Fibroblast of skin of left biceps (primary cell): ENCODE measurements at places on chromosomes 6 and 20.

GRCh38 chr20:44038681-44039123, 124.0 kb downstream of the TOX2 start:
- DNase-seq = no peak

GRCh38 chr6:42628604-42629003, 64.8 kb downstream of the UBR2 start:
- no peak for DNase-seq

DNA sequence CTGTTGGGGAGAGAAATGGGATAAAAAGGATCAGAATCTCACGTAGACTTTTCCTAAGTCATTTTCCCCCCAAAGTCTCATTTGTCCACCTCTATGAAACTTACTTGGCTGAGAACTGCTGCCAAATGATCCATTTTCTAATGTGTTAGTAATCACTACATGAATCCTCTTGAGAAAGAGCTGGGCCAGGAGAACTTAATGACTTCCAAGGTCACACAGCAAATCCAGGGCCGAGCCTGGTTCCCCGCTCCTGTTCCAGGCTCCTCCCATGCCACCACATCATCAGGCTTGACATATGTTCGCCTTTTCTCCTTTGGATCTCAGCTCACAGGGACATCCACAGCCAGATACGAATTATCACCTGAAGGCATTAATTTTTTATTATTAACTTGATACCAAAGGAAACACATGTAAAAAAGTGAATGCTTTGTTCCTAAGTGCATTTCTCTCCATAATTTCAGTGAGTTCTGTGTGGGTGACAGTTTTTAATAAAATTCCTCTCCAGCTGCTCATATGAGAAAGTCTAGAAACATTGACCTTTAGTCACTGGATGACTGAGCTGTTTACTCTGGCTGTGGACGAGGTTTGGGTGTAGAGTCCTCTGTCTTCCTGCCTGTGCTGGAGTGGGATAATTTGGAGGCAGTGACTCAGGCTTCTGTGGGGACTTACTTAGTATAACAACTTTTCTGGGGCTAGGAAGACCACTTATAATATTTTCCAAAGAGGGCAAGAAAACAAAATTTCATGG, 276.3 kb downstream of the PAX1 start:
- DNase-seq = no peak

GRCh38 chr20:32908334-32909292, 49.9 kb downstream of the EFCAB8 start:
- DNase-seq = no peak

DNA sequence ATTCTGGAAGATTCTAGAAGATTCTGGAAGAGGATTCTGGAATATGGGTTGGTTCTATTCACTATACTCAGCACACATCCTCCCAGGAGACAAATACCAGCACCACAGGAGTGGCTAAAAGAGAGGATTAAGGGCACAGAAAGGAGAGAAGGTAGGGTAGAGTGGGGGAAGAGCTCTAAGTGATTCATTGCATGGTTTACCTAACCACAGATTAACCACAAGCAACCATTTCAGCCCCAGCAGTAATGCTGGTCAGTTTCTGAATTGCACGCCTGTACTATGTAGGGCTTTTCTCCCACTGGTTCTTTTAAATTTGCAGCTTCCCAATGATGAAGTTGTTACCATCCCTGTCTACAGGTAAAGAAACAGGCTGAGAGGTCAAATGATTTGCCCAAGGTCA, 192.7 kb upstream of the PMEPA1 start:
- peak; percentile 44 for DNase-seq

- DNase-seq = no peak
These were observed 24.5 kb upstream of the TCP11 start for GRCh38 chr6:35165630-35166071.

DNA sequence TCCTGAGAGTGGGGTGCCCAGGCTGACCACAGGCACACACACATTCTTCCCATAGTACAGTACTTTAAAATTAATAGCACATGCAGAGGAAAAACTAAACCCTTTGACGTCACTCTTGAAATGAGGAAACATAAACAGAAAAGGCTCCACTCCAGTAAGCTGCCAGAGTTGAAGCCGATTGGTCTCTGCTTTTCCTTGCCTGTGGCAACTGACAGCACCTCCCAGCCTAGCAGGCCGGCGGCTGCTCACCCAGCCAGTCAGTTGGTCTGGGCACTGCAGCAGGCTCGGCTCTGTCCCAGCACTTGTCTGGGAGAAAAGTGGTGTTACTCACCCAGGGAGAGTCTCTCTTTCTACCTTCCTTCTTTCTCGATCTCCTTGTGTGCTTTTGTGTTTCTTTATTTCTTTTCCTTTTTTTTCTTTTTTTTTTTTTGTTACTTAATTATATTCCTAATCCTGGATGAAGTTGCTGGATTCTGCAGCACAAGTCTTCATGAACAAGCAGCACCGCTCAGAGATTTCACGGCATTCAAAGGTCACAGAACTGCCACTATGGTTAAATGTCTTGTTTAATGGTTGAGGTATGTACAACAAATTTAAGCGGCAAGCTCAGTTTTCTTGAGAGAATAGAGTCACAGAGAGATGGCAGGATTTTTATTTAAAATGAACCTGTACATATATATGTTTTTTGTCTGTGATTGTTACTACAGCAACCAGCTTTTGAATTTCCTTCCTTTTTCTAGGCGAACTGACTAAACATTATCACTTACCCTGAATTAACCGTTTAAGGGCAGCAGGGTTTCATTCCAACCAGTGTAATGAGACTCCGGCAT, at the start of gene PDE7B:
Gene PDE7B, plus strand, starts transcription at position 260 of the 830 bp plus-strand sequence.
- peak; percentile 96 for DNase-seq

DNA sequence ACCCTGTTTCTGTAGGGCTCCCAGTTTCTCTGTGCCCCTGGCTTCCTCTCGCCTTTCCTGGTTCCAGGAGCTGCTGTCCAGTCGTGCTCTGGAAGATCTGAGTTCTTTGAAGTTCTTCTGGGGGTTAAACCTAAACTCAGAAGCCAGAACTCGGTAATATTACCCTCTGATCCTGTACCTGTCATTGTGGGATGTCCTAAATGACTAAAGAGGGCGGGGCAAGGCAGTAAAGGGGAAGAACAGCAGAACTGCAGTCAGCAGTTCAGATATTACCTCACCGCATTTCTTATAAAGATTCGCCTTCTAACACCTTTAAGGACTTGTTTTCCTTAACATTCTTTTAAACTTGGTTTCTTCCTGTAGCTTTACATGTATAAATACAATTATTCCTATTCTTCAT, 63.9 kb downstream of the FAM120B start:
- DNase-seq = no peak

DNA sequence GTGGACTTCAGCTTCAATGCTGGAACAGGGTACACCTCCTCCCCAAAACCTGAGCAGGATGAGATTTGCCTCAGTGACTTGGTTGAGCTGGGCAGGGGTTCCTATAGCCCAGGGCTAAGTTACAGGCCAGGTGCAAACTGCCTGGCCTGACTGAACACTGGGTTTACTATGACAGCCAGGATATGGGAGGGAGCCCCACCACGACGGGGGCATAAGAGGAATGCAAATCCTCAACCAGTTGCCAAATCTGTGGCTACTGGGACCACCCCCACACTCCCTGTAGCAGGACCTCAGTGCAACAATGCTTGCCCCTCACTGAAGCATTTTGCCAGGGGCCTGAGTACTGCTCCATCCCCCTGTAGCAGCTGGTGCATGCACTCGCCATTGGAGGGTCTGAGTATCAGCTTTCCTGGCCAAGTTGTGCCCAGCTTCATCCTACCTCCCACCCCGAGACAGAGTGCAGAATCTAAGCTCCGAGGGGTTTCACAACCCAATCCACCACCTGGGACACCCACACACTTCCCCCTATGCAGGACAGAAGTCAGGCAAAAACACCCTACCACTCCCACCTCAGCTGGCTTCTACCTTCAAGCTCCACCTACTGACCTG, 27.6 kb downstream of the TREML4 start:
- no peak for DNase-seq

- DNase-seq = no peak
These were observed 55.0 kb upstream of the DACT2 start for GRCh38 chr6:168374541-168375071.

DNA sequence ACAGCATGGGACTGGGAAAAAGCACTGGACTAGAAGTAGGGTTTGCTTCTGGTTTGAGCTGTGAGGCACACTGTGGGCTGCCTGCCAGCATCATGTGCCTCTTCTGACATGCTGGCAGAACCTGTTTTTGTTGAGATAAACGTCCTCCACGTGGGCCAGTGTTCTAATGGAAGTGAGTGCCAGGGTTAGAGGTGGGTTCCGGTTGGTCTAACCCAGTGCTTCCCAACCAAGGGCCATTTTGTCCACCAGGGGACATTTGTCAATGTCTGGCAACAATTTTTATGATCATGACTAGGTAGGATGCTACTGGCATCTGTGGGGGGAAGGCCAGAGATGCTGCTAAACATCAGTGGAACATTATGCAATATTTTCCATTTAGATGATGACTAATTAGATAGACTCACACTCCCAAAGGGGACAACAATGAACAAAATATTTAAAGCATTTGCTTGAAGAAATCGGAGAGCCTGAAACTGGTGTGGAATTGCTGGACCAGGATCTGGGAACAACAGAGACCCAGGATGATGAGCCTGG, 7.8 kb upstream of the APMAP start:
- DNase-seq = peak; percentile 83

DNA sequence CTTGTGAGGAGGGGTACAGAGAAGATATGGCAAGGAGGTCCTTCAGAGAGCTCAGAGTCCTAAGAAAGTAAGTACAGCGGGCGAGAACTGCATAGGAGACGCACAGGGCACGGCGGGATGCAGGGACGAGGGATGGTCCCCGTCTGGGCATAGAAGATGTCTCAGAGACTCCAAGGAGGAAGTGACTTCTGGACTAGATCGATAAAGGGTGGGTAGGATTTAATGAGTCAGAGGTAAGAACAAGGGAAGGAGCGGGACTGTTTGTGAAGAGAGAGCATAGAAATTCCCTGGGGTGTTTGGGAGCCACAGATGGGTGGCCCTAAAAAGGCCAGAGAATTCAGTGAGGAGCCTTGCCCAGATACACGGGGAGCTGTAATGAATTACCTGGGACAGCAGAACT, 69.1 kb downstream of the FAM120B start:
- DNase-seq = no peak

DNA sequence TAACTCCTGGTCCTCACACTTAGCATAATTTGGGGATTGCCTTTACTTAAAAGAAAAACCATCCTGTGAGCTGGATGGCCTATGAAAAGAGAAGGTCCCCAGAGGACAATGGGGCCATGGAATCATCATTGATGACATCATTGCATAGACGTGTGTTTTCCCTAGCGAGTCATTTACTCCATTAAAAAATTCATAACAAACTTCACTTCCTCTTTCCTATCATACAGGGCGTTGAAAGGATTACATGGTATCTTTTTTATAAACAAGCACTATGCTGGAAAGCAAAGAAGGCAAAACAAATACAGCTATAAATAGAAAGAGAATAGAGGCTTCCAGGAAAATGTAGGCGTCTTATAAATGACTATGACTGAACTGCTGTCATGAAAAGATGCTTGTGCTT, 11.3 kb upstream of the COL12A1 start:
- no peak for DNase-seq

GRCh38 chr20:57399587-57400155, 8.5 kb downstream of the RBM38 start:
- no peak for DNase-seq

DNA sequence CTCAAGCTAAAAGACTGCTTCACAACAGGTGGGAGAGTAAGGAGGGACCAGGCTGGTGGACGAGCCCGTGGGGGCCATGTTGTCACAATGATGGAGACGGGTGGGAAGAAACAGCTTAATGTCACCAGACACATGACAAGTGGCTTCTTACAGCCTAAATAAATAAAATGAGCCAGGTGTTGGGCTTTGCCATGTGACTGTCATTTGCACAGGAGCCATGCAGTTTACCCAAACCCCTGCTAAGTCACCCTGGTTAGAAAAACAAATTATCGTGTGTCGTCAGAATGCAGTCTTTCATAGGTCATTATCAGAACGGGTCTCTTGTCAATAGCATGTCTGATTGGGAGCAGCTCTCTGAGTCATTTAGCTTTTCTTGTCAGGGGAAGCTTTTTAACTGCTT, 18.5 kb downstream of the BTBD3 start:
- DNase-seq = no peak

GRCh38 chr20:6008254-6008653, 45.6 kb downstream of the LRRN4 start:
- DNase-seq = peak; percentile 39

DNA sequence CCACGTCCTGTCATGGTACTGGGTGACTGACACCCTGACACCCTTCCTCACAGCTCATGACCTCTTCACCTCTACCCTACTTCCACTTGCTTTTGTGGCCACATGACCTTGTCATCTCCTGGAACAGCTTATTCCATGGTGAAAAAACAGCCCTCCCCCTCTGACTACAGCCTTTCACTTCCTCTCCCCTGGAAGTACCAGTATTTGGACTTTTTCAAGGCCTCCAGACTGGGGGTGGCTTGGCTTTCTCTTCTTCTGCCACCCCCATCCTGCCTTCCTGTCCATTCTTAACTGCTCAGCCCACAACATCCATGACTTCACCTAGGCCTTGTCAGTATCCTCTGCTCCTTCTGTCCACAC, 168.4 kb downstream of the CARMIL1 start:
- DNase-seq = no peak

DNA sequence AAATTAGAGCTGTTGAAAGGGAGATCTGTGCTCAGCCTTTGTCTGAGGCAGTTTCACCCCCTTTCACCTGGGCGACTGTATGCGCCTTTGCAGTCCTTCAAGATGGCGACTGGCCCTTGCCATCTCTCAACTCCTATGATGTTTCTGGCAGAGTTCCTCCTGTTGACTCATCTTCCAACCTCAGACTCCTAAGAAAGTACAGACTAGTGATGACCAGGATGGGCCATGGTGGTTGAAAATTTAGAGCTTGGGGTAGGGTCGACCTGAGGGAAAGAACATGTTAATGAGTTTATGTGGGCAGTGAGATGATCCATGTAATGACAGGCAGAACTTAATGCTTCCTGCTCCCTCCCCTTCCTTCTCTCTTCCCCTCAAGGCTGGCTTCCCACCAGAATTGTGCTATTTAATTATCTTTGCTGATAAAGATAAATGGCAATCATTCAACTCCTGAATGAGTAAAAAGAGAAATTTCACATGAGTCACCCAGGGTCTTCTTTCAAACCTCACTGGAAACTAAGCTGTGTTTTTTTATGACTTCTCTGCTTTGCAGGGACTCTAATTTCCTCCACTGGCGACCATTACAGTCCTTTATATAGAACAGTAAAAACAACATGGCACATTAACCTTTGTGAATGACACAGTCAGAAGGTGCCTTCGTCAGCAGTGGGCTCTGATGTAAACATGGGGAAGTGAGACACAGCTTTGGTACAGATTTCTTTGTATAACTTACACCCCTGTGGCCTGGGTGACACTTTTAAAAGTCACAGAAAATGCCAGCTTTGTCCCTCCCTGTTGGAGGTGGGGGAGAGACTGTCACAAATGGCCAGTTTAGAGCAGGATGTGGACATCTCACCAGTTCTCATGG, 103.5 kb downstream of the SCP2D1 start:
- no peak for DNase-seq

- no peak for DNase-seq
These were observed 30.6 kb upstream of the APCDD1L start for GRCh38 chr20:58545565-58546415.

DNA sequence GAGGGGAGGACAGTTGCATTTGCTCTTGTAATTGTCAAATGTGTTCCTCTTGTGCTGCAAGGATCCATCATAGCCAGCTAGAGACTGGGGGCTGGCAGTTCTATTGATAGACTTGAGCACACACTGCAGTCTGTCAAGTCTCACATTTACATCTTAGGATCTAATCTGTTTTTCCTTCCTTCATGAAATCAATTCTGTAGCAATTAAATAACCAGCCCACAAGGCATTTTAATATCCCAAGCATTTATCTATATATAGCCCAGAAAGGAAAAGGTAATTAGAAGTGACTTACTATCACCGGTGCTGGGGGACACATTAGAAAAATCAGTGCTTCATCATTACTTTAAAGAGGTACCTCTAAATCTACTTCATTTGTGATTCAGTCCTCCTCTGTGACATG, 143.0 kb upstream of the STXBP5 start:
- no peak for DNase-seq
